ENCODE measurements at places on chromosomes 13 and 19.

DNA sequence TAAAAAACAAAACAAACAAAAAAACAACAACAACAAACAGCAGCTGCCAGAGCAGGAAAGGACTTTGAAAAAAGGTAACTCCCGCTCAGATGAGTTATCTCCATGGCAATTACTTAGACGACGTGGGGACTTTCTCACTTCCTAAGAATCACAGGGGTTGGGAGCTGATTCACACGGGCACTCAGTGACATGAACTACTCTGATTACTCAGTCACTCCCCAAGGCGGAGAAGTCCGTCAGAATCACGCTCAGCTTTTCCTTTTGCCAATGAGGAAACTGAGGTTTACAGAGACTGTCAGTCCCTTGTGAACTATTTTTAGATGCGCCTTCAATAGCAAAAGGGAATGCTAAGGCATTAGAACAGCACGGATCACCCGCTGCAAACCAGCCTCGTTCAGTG lies 32.3 kb upstream of the MATK start:
- DNase-seq: no peak

- no peak for DNase-seq
Measured at GRCh38 chr13:20518660-20519100, 7.0 kb downstream of the CRYL1 start.

- no peak for DNase-seq
Measured at GRCh38 chr19:37986048-37986750, 79.2 kb downstream of the SIPA1L3 start.

- no peak for DNase-seq
Measured at GRCh38 chr13:90205081-90205480, 1142.4 kb upstream of the MIR17HG start.

- no peak for DNase-seq
Measured at GRCh38 chr19:18468517-18468916, 30.6 kb upstream of the ISYNA1 start.

DNA sequence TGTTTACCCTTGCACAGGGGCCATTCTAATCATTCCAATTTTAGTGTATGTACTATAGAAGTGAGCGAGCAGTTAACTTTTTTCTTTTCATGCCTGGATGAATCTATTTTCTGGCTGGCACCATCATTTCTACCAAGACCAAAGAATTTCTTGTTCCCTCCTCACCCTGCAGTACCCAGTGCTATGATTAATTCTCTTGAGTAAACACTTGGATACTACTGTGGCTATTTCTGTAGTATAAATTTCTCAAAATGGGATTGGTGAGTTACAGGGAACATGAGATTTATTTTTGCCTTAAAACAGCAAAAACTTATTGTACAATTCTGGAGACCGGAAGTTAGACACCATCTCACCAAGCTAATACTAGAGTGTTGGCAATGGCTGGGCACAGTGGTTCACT lies 7.6 kb downstream of the ZNF446 start:
- no peak for DNase-seq

DNA sequence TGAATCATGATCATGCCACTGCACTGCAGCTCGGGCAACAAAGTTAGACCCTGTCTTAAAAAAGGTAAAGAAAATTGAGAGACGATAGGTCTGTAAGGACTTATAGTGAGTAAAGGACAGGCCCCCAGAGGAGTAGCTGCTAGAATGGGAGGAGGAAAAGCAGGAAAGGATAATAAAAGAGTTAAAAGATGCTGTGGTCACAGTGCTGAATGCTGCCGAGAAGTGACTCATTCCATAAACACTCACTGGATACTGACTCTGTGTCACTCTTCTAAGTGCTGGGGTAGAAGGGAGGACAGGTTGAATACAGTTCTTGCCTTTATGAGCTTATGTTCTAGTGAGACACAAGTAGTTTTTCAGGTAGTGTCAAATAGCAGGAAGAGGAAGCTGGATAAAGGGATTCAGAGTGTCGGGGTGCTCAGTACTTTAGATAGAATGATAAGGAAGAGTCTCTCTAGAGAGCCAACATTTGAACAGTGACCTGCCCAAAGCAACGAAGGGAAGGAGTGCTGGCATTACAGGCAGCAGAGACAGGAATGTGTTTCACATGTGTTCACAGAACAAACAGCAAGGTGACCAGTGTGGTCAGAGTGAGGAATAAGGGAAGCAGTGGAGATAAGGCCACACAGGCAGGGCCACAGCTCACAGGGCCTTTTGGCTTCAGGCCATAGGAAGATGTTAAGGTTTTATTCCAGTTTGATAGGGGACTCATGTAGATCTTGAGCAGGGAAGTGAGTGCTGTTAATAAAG lies 1240.5 kb downstream of the UQCRFS1 start:
- no peak for DNase-seq

DNA sequence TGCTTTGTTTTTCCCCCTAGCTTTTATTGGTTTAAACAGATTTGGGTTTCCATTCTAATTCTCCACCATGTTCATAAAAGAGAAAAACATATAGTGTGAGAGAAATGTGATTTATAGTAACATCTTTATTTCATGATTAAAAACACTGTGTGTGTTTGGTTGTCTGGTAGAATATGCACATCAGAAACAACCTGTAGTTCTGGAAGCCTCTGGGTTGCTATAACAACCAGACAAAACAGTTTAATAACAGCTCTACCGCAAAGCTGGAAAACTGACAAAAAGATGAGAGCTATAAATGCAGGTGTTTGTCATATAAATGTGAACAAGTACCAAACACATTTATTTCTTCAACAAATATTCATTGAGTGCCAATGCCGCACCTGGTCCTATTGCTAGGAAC lies 9.8 kb downstream of the KBTBD6 start:
- no peak for DNase-seq

- peak; percentile 43 for DNase-seq
Measured at GRCh38 chr19:40530091-40530901, 46.4 kb upstream of the SHKBP1 start.

All from hypothalamus (tissue), 51 donors.